ENCODE measurements at places on chromosomes 1 and 21. TPM values are rescaled to one million over a fixed set of nuclear protein-coding genes. Genes with fewer than 3 reads are reported as not detected.
A peak's percentile ranks its signal among the peaks of the same experiment; 100 is the strongest.

The SPRR5 gene
- total RNA-seq: not detected

GRCh38 chr1:178133239-178133989, 39.5 kb downstream of the RASAL2 start:
- no peak for DNase-seq

DNA sequence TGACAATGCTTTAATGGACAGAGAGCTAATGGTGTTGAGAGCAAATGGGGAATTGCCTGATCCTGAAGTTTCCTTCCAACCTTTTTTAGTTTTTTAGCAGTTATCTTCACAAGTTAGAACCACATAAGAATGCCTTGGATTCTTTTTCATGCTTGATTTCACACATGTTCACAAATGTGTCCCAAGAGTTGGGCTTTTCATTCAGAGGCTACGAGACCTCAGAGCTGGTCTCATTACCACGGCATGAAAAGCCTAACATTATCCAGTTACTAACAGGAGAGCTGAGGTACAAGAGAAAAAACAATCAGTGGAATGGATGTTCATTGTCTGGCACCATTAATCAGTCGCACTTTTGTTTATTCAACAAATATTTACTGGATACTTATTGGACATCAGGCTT, 340.6 kb downstream of the ZNF326 start:
- no peak for DNase-seq

- DNase-seq: peak; percentile 58
These were observed 26.1 kb downstream of the SLC6A17 start for GRCh38 chr1:110176299-110176956.

GRCh38 chr1:48681476-48682305, 95.0 kb downstream of the BEND5 start:
- DNase-seq: no peak

DNA sequence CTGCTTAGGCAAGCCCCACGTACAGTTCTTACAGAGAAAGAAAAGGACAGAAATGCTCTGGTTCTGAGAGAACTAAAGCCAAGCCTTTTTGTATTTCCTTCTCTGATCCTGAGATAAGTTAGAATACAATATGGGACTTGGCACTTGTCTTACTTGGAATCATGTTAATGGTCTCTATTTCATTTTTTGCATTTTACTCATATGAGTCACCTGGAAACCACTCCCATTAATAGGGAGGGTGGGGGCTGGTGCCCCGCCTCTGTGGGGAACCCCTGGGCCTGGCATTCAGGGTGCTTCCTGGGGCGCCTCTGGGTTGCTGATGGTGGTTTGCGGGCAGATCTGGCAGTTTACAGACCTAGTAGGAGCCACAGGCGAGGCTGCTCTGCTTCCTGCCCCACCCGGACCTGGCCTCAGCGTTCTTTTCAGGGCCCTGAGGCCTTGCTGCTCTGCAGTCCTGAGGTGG, 26.7 kb downstream of the TSPAN2 start:
- peak; percentile 54 for DNase-seq

- DNase-seq: no peak
These were observed 82.4 kb upstream of the BCL10 start for GRCh38 chr1:85358702-85359438.

The TOMM40L gene
- 37.3 TPM for total RNA-seq

DNA sequence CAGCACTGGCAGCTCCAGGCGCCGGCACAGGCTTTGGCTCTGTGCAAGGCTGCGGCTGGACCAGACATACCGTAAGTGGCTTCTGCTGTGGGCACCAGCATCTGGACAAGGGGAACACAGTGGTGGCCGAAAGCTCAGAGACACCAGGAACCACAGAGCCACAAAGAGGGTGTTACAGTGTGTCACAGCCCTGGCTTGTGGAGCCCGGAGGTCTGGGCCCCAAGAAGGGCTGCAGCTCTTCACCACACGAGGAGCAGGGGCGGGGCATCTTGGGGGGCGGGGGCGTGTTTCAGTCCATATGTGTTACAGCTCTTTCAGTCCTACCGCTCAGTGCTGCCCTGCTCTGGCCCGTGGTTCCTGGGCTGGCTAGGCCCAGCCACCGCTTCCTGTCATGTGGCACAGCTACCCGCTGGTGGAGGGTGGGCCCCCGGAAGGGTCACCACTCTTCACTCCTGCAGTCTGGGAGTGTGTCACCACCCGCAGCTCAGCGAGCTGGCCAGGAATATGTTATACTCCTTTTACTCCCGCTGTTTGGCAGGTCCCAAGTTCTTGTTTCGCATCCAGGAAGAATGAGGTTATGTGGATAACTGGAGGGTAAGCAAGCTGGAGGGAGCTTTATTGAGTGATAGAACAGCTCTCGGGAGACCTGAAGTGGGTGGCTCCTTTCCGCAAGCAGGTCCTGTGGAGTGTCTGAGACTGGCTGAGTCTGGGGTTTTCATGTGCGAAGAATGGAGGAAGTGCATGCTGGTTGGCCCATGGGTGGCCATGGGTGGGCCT, 3.3 kb upstream of the LSM10 start:
- DNase-seq: peak; percentile 65

The MMEL1 gene
- total RNA-seq: 0.77 TPM

DNA sequence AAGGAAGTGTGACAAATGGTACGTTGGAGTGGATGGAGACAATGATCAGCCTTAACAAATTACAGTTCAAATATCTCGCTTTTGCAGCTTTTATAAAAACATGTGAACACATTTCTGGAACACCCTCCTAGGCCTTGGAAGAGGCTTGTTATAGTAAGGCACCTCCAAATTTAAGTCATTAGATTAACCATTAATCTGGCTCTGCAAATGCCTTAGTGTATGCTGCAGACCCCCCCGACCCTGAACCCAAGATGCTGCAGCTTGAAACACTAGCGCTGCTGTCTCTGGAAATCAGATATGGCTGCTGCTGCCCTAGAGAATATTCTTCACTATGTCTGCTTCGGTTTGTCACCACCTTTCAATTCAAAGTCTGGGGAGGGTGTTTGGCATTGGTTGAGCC, 196.4 kb downstream of the MIS18A start:
- no peak for DNase-seq

DNA sequence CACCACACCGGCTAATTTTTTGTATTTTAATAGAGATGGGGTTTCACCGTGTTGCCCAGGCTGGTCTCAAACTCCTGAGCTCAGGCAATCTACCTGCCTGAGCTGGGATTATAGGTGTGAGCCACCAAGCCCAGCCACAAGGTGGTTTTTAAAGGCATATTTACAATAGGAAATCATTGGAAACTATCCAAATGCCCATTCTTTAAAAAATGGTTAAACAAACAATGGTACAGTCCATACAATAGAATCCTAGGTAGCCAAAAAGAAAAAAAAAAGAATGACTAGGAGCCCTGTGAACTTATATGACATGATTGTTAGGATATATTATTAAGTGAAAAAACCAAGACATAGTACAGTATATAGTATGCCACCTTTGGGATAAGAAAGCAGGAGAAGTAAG, 5.3 kb downstream of the ATP2B4 start:
- DNase-seq: no peak

GRCh38 chr1:6101826-6102531, 56.3 kb downstream of the KCNAB2 start:
- no peak for DNase-seq

The PRAMEF7 gene
- not detected for total RNA-seq

The TFF3 gene
- total RNA-seq: 2.4 TPM

DNA sequence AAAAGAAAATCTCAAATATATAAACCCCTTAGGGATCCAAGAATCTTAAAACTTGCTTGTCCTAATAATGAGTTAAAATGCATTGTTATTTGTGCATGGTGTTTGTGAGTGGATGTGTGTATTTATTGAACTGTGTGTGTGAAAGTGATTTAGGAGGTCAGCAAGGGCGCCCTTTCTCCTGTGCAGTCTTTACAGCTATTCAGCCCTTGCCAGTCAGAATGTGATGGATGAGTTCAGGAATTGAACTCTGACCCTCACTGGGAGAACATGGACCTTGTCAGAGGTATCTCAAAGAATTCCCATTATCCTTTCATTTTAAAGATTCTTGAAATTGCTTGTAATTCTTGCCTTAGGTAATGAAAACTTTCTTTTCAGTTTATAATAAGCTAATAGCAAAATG, 493.0 kb upstream of the ADGRL4 start:
- no peak for DNase-seq

DNA sequence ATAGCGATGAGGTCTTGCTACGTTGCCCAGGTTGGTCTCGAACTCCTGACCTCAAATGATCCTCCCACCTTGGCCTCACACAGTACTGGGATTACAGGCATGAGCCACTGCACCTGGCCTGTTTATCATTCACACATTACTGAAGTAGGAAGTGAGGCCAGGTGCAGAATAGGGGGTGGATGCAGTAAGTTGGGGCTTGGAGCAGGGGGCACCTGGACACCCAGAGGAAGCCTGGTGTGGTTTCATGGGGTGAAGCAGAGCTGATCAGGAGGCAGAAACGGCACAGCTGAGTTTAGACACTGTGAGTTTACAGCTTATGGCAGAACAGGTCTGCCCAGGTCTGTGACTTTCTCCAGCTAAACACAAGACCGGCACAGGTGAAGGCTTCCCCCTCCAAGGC, 4.9 kb downstream of the CDA start:
- DNase-seq: no peak

GRCh38 chr1:36522461-36523229, 39.9 kb upstream of the CSF3R start:
- DNase-seq: no peak

- DNase-seq: no peak
These were observed 4.9 kb downstream of the DNTTIP2 start for GRCh38 chr1:93874025-93874651.

DNA sequence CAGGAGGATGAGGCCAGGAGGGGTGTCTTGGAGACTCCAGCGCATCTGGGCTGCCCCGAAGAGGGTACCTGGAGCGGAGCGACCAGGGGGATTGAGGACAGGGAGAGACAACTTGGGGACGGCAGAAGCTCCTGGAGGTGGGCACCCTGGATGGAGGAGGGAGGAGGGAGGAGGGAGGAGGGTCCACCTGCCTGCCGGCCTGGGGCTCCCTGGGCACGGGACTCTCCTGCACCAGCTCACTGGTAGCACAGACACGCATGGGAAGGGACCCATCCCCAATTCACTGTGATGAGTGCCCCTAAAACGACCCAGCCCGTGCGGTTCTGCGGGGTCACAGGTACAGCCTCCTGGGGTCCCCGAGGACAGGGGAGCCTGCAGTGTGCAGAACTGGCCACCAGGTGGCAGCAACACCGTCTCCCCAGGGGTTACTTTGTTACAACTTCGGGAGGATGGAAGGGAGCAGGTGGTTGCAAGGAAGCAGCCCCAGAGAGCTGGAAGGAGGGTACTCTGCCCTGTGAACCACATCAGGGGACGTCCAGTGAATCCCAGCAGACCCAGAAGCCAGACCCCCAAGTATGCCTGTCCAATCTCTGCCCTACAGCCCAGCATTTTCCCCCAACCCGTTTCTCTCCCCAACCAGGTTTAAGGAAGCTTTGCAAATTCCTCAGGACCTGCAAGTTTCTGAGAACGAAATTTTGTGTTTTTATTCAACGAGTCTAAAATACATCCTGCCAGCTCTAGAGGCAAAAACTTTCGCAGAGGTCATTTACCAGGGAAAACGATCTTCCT, 482.4 kb downstream of the NPHP4 start:
- DNase-seq: peak; percentile 52

- peak; percentile 43 for DNase-seq
These were observed 12.3 kb downstream of the PHLDA3 start for GRCh38 chr1:201456499-201457309.

The ATAD3C gene
- 2.1 TPM for total RNA-seq

GRCh38 chr1:165759095-165759494, 9.6 kb downstream of the TMCO1 start:
- DNase-seq: no peak

DNA sequence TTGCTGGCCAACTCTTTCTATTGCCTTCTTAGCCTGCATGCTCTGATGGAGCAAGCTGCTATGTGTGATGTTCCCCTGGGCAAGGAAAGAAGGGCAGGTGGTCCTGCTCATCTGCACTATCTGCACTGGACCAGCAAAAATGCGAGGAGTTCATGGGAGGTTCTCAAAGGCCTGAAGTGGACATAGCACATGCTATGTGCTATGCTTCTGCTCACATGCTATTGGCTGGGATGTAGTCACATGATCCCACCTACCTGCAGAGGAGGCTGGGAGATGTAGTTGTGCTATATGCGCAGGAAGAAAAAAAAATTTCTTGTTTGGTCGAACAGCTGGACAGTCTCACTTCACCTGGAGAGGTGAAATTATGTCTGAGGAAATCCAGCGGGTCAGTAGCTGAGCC, 587.7 kb downstream of the MATN1 start:
- no peak for DNase-seq

The CDC42BPA gene
- total RNA-seq: 22.2 TPM

The CLCA4 gene
- total RNA-seq: not detected

- DNase-seq: no peak
These were observed 283.5 kb downstream of the C1orf94 start for GRCh38 chr1:34460193-34460592.

GRCh38 chr21:37665230-37666024, 250.8 kb downstream of the KCNJ6 start:
- no peak for DNase-seq

DNA sequence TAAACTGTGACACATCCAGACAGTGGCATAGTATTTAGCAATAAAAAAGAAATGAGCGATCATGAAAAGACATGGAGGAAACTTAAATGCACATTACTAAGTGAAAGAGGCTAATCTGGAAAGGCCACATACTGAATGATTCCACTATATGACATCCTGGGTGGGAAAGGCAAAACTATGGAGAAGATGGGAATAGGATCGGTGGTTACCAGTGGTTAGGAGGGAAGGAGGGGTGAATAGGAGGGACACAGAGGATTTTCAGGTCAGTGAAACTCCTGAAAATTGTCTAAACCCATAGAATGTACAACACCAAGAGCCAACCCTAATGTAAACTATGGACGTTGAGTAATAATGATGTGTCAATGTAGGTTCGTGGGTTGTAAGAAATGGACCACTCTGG, 13.8 kb downstream of the AGT start:
- no peak for DNase-seq

DNA sequence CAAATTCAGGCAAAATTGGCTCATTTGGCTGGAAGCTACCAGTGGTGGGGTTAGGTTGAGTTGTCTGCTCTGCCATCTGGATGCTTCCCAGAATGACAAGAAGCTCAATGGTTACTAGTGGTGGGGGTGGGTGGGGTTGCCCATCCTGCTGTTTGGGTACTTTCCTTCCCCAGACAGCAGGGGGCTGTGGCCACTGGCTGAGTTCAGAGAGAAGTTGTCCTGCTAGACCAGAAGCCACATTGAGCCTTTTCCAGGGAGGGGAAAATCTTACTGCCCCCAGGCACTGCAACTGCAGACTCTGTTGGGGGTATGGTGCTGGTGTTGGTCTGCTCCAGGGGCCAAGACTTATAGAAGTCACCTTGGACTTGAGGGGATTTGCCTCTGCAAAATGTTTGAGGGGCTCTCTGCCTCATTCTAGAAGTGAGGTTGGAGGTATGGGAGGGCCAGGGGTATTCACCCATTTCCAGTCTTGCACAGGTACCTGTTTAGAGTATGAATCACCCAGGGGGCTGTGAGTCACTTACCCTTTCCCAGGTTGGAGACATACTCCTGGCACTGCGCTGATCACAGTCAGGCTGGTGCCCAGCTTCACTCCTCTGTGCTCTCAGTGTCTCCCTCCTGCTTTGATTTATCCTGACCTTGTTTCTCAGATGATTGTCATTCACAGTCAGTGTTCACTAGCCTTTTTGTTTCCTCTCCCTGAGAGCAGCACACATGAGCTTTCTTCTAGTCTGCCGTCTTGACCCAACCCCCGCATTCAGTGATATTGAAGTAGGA, 89.1 kb upstream of the NEGR1 start:
- no peak for DNase-seq

The PSMB4 gene
- total RNA-seq: 209 TPM

The CD34 gene
- 77.1 TPM for total RNA-seq

The RGS4 gene
- 4.8 TPM for total RNA-seq

- no peak for DNase-seq
These were observed 31.8 kb downstream of the USP25 start for GRCh38 chr21:15761507-15762100.
